ENCODE measurements at places on chromosomes 2 and 18. TPM values are rescaled to one million over a fixed set of nuclear protein-coding genes. Genes with fewer than 3 reads are reported as not detected.

The COLEC11 gene
- total RNA-seq = 1.9 TPM

The B4GALT6 gene
- total RNA-seq = 0.47 TPM

DNA sequence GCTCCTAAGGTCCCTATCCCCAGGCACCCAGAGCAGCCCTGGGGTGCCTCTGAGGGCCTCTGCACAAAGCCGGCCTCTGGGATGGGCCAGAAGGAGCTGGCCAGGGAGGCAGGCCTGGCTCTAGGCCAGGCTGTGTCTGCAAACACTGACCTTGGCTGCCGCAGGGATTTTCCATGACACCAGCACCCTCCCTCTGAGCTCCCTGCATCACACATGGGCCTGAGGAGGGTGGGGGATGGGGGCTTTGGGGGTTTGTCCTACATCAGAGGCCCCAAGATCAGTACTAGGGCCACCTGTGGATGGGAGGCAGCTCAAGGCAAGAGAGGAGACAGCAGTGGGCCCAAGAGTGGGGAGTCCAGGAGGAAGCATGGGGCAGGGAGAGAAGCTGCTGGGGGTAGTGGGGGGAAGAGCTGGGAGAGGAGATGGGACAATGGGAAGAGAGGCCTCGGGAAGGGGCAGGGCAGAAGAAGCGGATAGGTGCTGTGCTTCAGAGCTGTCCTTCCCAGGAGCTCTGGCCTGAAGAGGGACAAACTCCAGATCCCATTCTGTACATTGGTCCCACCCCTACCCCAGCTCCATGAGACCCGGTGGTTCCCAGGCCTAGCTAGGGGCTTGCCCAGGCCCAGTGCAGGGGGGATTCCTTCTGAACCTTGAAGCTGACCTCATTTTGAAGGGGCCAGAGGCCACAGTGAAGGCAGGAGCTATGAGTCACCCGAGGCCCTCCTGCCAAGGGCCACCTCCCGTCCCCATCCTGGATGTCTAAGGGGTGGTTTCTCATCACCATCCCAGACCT is 28.0 kb downstream of the KCNK3 start:
- H3K36me3 ChIP-seq = no peaks in the 10 kb centered on the region
- no peak overlapping the region for H3K27ac ChIP-seq
- H3K27me3 ChIP-seq = no peaks in the 10 kb centered on the region
- no peak overlapping the region for H3K4me3 ChIP-seq
- H3K4me1 ChIP-seq = no peaks in the 10 kb centered on the region

DNA sequence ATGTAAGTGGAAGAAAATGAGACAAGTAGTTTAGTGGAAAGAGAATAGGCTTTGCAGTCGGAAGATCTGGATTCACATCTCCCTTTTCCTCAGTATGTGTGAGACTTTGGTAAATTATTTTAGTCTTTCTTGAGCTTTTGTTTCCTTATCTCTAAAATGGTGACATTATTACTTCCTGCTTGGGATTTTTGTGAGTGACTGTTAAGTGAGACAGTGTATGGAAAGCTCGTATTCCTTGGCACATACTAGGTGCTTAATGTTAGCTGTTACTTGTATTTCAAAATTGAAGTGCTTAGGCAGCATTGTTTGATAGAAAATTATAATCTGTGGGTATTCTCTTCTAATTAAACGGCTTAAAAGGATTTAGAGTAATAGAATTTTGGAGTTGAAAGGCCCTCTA is 2.0 kb downstream of the ZNF638 start:
- H3K4me3 ChIP-seq = peak overlapping the region; percentile 100
- H3K4me1 ChIP-seq = peaks cover 55% of the 10 kb centered on the region
- no peaks in the 10 kb centered on the region for H3K27me3 ChIP-seq

- H3K36me3 ChIP-seq = no peaks in the 10 kb centered on the region
- no peak overlapping the region for H3K4me3 ChIP-seq
- peaks cover 20% of the 10 kb centered on the region for H3K4me1 ChIP-seq
- no peak overlapping the region for H3K27ac ChIP-seq
These were observed 23.5 kb upstream of the DNMT3A start for GRCh38 chr2:25365241-25365640.

DNA sequence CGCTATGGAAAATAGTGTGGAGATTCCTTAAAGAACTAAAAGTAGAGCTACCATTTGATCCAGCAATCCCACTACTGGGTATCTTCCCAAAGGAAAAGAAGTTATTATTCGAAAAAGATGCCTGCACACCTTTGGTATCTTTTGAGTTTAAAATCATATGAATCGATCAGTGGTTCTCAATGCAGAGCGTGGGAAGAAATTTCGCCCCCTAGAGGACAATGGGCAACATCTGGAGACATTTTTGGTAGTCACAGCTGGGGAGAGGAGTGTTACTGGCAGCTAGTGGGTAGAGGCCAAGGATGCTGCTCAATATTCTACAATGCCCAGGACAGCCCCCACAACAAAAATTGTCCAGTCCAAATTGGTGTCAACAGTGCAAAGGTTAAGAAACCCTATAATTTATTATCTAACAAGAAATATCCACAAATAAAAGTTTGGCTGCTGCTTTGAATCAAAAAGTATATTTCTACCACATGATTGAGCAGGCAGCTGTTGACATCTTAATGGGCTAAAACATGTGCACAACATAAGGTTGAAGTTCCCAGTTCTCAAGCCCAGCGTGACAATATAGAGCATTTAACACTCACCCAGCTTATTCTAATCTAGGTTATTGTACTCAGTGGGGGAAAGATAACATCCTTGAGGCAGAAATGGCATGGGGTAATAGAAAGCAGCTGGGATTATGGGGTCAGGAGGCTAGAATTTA is 425.7 kb downstream of the LRATD1 start:
- H3K4me1 ChIP-seq = no peaks in the 10 kb centered on the region
- H3K4me3 ChIP-seq = no peak overlapping the region
- H3K36me3 ChIP-seq = no peaks in the 10 kb centered on the region
- H3K27me3 ChIP-seq = peaks cover 22% of the 10 kb centered on the region

- no peaks in the 10 kb centered on the region for H3K4me1 ChIP-seq
- no peak for DNase-seq
- H3K27ac ChIP-seq = no peak overlapping the region
- no peaks in the 10 kb centered on the region for H3K36me3 ChIP-seq
- no peak overlapping the region for H3K4me3 ChIP-seq
These were observed 59.2 kb downstream of the CSRNP3 start for GRCh38 chr2:165528691-165529090.

GRCh38 chr2:177516824-177517544 is 124.4 kb downstream of the AGPS start:
- no peak overlapping the region for H3K27ac ChIP-seq
- H3K4me3 ChIP-seq = no peak overlapping the region
- no peaks in the 10 kb centered on the region for H3K4me1 ChIP-seq
- DNase-seq = no peak
- H3K27me3 ChIP-seq = no peaks in the 10 kb centered on the region

DNA sequence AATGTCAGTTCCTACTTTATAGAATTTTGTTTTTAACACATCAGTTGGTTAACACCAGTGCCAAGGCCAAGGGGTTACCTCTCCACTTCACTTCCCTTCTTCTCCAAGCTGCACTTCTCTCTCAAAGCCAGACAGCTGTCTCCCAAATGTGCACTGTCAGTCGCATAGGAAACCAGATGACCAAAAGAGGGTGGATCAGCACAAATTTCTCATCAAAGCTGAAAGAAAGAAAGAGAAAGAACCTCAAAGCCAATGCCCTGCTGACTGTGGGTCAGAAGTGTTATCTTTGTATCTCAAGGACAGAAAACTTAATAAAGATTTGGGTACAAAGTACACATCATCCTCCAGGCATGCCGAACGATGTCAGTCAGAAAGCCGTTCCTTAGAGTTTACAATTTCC is 32.2 kb downstream of the SPATS2L start:
- no peaks in the 10 kb centered on the region for H3K4me1 ChIP-seq
- H3K36me3 ChIP-seq = peaks cover 4% of the 10 kb centered on the region
- no peaks in the 10 kb centered on the region for H3K27me3 ChIP-seq
- H3K4me3 ChIP-seq = no peak overlapping the region
- H3K27ac ChIP-seq = no peak overlapping the region

DNA sequence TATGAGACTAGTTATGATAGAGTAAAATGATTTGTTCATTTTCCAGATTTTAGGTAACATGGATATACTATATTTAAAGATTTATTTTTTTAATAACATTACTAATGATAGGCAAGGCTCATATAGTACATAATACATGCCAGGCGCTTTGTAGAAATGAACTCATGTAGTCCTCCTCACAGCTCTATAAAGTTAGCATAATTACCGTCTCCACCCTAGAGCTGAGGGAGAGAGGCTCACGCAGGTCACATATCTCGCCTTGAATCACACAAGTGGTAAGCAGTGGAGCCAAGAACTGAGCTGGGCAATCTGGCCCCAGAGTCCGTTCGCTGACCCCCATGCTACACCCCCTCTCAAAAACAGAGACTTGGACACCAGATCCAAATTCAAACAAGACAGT is 222.5 kb downstream of the FAM210A start:
- H3K27me3 ChIP-seq = no peaks in the 10 kb centered on the region
- no peak overlapping the region for H3K27ac ChIP-seq
- H3K36me3 ChIP-seq = peaks cover 13% of the 10 kb centered on the region
- H3K4me1 ChIP-seq = peaks cover 23% of the 10 kb centered on the region
- no peak for DNase-seq
